ENCODE measurements at places on chromosomes 11 and 22. TPM values are rescaled to one million over a fixed set of nuclear protein-coding genes. Genes with fewer than 3 reads are reported as not detected.

The UBQLN3 gene
- total RNA-seq: not detected

The APOA4 gene
- not detected for total RNA-seq

The SYCE3 gene
- total RNA-seq: not detected

The MOV10L1 gene
- total RNA-seq: 1.4 TPM

DNA sequence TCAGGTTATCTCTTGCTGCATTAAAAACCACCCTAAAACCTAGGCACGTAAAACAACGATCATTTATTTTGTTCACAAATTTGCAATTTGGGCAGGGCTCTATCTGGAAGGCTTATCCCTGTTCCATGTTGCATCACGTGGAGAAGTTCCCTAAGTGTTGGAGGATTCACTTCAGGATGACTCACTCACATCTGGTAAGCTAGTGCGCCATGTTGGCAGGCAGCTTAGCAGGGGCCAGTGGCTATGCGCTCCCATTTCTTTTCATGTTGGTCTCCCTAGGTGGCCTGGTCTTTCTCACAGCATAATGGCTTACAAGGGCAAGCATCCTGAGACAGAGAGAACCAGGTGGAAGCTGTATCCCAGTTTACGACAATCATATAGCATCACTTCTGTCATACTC lies 226.8 kb downstream of the BLID start:
- no peaks in the 10 kb centered on the region for H3K36me3 ChIP-seq
- H3K4me1 ChIP-seq: peaks cover 40% of the 10 kb centered on the region
- DNase-seq: no peak
- H3K27ac ChIP-seq: no peak overlapping the region

DNA sequence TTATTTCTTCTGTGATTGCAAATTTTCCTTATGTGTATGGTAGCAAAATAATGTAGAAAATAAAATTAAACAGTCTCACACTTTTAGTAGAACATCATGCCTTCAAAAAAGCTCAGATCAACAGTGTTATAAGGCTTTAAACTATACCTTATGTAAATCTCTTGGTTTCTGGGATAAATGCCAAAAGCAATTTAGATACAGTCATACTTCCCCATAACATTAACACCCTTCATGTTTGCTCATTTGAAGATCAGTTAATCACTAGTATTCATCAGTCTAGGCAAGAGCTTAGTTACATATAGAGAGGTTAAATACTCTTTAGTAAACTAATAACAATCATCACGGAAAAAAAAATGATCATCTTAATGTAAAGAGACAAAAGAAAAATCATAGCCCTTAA lies 421.8 kb upstream of the ANO3 start:
- H3K36me3 ChIP-seq: no peaks in the 10 kb centered on the region
- no peaks in the 10 kb centered on the region for H3K4me1 ChIP-seq
- H3K27me3 ChIP-seq: peaks cover 2% of the 10 kb centered on the region
- H3K4me3 ChIP-seq: no peak overlapping the region
- no peak for DNase-seq
- H3K27ac ChIP-seq: no peak overlapping the region

- H3K4me1 ChIP-seq: peaks cover 15% of the 10 kb centered on the region
- no peaks in the 10 kb centered on the region for H3K36me3 ChIP-seq
- no peak for DNase-seq
- H3K4me3 ChIP-seq: peak overlapping the region; percentile 82
- no peaks in the 10 kb centered on the region for H3K27me3 ChIP-seq
These were observed 976 bp downstream of the DEPDC7 start for GRCh38 chr11:33016654-33017053.

GRCh38 chr11:47987310-47987709 lies 7.0 kb downstream of the PTPRJ start:
- no peak overlapping the region for H3K4me3 ChIP-seq
- no peak for DNase-seq
- H3K36me3 ChIP-seq: no peaks in the 10 kb centered on the region
- peak overlapping the region; percentile 24 for H3K27ac ChIP-seq
